ENCODE measurements at places on chromosomes 2 and 18.

DNA sequence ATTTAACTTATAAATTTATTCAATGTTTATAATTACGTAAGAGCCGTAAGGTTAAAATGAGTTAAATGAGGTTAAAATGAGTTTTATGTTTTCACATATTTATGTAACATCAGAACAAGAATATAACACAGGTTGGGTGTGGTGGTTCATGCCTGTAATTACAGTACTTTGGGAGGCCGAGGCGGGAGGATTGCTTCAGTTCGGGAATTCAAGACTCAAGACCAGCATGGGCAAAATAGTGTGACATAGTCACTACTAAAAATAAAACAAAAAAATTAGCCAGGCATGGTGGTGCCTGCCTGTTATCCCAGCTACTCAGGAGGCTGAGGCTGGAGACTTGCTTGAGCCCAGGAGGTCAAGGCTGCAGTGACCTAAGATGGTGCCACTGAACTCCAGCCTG is 9.3 kb upstream of the MBD2 start:
- no peak for DNase-seq

DNA sequence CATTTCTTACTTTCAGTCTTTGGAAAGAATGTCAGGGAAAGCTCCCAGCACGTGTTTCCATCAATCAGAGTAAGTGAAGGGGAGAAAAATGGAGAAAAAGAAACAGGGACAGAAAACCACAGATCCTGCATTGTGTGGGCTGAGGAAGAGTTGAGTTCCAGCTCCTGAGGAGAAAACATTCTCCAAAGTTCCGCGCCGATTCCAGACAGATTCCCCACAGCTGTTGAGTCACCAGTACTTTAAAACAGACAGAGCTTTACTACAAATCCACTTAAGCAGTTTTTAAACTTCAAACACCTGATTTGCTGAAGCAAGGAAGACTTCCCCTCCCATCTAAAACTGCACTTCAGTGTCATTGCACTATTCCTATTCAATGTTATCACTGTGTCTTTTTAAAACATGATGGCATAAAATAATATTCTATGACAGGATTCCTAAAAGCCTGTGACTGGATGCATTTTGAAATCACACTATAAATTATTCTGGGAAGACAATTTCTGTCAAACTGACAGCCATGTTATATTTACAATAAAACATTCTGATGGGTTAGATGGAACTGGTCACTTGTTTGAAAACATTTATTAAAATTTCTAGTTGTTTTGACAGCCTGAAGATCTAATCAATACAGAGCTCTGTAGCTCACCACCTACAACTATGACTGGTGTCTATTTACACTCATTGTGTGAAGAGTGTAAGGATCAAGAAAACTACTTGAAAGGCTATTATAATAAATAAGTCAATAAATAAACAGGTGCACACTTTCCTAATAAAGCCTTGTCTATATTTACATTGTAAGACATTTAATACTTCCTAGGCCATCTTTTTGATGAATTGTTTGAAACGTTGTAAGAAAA is 40.9 kb downstream of the TCF4 start:
- no peak for DNase-seq

- no peak for DNase-seq
Measured at GRCh38 chr2:97928591-97928990, 67.2 kb downstream of the TMEM131 start.

- DNase-seq = no peak
Measured at GRCh38 chr18:3923750-3924149, 473.8 kb downstream of the TGIF1 start.

GRCh38 chr2:50615291-50615690 is 416.6 kb downstream of the NRXN1 start:
- DNase-seq = no peak

DNA sequence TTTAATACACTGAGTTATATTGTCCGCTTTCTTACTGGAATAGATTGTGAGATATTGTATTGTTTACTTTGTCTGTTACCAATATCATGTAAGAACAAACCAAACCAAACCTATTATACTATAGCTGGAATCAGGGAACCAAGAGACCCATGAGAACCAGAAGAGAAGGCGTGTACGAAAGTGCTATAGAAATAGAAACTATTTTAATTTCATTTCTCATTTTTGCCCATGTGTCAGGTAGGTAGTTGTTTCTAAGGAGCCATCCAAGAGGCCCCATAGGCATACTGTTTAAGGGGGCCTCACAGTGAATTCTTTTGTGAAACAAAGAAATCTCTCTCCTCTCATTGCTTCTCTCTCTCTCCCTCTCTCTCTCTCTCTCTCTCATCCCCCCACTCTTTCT is 363.6 kb downstream of the RNF144A start:
- DNase-seq = no peak

DNA sequence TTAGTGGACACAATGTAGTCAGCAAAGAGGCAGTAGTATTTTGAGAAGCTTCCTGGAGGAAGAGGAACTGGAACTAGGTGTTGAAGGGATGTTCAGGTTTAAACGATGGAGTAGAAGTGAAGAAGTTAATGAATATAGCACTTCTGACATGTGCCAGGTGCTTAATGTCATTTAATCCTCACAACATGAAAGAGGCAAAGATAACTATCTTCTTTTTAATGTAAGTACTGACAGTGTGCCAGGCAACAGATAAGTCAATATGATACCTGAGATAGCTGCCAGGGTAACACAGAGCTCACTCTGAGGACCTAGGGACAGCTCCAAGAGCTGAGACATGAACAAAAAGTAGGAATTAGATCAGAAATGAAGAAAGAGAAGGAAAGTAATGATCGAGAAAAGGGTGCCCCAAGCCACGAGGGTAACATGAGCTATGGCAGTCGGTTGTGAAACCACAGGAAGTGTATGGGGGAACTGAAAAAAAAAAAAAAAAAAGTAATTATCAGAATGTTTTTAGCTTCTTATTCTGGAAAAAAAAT is 140.7 kb downstream of the RNF144A start:
- DNase-seq = peak; percentile 27

GRCh38 chr18:7259475-7259874 is 28.6 kb downstream of the LRRC30 start:
- no peak for DNase-seq

DNA sequence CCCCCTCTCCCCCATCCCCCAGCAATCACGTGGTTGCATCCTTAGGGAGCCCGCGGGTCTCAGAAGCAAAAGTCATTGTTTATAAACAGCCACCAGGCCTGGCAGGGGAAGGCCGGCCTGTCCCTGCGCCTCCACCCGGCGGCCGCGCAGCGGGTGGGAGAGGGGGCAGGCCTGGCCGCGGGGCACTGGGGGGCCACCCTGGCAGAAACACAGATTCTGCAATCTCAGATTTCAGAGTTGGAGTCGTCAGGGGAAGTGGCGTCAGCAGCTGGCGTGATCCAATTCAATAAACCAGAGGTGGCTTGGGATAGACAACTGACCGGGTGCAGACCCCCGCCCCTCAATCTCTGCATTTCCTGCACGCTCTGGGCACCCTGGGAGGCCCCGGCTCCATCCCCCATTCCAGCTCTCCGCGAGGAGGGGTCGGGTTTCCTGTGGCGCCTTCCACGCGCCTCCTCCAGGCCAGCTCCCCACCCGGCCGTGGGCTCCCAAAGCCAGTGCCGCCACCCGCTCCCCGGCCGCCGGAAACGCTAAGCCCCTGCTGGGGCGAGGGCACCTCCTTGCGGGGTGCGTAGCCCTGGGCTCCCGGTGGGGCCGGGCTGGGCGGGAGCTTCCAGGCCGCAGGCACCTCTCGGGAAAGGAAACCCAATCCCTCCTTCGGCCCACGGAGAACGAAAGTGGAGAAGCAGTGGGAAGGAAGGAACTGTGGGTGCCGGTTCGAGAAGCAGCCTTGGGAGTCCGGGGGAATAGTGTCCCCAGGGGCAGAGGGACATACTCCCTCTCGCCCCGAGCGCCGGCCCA is 1.1 kb downstream of the BIN1 start:
- no peak for DNase-seq

DNA sequence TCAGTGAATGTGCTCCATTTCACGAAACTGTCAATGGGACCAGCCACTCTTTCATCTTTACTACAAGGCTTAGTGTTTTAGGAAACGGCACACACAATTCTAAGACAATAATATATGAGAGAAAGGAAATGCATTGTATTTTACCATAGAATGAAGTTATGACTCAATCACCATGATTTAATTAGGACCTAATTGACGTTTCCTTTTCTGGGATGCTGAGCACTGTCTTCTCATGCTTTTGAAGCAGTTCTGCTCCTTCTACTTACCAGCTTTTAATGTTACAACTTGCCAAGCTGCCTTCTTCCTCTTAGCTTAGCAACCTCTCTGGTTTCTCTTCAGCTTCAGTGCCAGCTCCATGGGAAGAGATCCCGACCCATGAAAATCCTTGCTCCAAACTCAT is 94.3 kb upstream of the SERPINE2 start:
- DNase-seq = no peak

DNA sequence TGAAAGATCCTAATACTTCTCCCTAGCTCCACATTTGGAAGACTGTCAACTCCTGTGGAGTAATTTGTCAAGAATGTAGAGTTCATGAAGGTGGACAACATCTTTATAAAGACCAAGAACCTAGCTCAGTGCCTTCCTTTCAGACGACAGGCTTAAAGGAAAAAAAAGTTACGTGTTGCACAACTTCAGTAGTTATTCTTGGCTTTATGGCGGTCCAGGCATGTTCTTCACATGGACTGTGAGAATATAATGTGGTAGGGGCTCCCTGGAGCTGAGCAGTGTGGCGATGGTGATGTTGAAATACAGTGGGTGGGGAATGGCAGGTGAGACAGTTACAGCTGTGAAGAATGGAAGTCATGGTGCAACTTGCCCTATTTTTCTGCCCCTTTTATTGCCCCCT is 3.9 kb downstream of the TAF1B start:
- no peak for DNase-seq

DNA sequence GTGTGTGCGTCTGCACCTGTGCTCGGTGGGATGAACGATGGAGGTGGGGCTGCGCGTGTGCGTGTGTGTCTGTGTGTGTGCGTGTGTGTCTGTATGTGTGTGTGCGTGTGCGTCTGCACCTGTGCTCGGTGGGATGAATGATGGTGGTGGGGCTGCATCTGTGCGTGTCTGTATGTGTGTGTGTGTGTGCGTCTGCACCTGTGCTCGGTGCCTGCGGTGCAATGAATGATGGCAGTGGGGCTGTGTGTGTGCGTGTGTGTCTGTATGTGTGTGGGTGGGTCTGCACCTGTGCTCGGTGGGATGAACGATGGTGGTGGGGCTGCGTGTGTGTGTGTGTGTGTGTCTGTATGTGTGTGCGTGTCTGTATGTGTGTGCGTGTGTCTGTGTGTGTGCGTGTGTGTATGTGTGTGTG is 48.5 kb upstream of the CTDP1 start:
- DNase-seq = no peak

DNA sequence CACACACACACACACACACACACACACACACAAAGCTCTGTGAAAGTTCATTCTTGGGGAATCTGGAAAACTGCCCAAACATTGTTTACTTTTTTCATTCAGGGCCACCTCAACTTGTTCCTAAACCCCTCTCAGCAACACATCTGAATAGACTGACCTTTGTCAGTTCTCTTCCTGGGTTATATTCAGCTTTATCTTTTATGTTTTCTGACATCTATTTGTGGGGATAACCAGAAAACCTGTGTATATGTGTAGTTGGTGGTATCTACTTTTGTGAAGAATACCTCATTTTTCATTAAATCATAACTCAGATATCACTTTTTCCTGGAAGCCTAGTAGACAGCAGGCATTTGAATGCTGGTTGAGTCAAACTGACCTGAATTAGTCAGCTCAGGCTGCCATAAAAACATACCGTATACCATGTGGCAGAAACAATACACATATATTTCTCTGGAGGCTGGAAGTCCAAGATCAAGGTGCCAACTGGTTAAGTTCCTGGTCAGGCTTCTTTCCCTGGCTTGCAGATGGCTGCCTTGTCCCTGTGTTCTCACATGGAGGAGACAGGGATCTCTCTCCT is 11.0 kb upstream of the RNF144A start:
- DNase-seq = no peak

DNA sequence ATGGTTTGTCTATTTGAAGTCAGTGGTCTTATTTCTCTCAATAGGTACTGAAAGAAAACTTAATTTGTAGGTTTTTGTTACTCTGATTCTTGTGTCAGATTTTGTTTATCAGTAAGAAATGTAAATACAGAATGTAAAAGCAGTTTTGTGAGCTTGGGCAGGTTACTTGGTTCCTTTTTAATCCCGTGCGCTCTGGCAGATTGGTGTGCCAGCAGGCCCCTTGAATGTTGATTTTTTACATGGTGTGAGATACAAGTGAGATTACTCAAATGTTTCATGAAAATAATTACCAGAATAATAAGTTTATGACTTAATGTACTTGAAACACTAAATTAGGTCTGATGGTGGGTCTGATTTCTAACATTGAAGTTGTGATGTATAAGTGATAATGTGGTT is 13.4 kb downstream of the HNRNPA3 start:
- no peak for DNase-seq

DNA sequence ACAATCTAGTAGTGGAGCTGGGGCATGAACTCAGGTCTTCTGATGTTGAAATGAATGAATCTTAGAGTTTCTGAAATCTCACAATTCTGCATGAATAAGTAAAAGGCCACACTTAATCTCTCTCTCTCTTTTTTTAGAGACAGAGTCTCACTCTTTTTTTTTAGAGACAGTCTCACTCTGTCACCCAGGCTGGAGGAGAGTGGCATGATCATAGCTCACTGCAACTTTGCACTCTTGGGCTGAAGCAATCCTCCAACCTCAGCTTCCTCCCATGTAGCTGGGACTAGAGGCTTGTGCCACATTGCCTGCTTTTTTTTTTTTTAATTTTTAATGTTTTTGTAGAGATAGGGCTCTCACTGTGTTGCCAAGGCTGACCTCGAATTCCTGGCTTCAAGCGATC is 68.9 kb upstream of the THOC1 start:
- no peak for DNase-seq

- no peak for DNase-seq
Measured at GRCh38 chr2:120303177-120303576, 42.8 kb upstream of the INHBB start.

GRCh38 chr2:137190411-137191195 is 425.3 kb downstream of the THSD7B start:
- DNase-seq = no peak

DNA sequence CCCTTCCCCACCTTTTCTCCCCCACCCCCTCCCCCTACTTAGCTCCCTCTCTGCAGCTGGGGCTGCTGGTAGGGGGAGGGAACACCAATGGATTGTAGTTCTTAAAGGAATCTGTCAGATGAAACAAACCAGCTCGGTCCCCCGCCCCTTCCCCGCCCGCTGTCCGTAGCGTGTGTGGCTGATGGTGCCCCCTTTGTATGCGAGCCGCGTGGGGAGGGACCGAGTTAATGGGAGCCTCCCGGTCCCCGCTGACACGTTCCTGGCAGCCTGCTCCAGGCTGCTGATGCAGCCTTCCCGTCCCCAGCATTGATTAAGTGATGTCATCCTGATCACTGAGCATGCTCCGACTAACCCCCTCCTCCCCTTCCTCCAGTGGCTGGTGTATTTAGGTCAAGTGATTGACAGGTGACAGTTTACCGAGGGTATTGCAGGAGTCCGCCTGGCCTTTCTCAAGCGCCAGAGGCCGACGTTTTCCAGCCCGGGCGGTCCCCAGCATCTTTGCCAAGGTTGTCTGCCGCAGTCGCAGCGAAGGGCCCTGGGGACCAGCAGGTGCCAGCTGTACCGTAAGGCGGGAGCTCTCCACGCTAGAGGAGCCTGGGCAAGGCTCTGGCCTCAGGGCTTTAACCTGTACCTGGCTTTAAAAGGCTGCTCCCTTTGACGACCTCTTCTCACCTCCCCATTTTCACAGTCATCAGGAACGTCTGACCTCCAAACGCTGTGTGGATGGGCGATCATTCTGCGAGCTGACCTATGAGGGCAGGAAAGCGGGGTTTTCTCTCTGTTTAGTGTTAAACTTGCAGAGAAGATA is 1.8 kb downstream of the KIF5C start:
- peak; percentile 72 for DNase-seq

- no peak for DNase-seq
Measured at GRCh38 chr2:156657809-156658208, 221.6 kb downstream of the GPD2 start.
